ENCODE measurements at places on chromosomes 5 and 9.

GRCh38 chr9:95297316-95297715 lies 20.2 kb downstream of the FANCC start:
- H3K27ac ChIP-seq = no peak overlapping the region
- no peaks in the 10 kb centered on the region for H3K36me3 ChIP-seq
- H3K4me1 ChIP-seq = no peaks in the 10 kb centered on the region
- no peaks in the 10 kb centered on the region for H3K27me3 ChIP-seq
- no peak overlapping the region for H3K4me3 ChIP-seq
- DNase-seq = no peak

GRCh38 chr9:75891277-75891741 lies 836 bp downstream of the PCSK5 start:
- no peaks in the 10 kb centered on the region for H3K36me3 ChIP-seq
- peak overlapping the region; percentile 80 for H3K4me3 ChIP-seq
- no peak for DNase-seq

DNA sequence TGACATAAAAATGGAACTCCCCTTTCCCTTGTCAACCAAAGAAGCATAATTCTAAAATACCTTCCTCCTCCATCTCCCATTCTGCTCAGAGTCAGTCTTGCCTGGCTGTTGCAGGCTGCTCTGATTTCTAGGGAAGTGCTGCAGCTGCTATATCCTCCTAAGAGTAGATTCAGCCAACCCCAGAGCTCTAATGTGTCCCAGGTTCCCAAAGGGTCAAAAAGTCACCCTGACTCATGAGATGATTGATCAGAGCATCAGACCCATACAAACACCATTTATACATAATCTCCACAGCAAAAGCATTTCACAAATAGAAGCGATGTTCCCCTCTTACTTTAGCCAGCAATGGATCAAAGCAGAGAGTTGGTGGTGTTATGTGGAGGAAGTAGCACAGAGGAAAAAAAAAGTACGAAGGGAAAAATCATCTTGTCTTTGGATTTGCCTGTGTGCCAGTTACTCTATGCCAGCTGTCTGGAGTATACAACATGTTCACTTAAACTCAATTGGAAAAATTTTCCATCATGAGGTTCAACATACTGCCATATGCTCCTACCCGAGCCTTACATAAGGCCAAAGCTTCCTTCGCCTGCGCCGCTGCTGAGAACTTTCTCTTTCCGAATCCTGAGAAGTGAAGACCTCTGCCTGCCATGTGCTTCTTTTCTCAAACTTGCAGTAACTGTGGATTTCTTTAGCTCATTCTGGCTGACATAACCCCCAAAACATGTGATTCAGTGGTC lies 258.0 kb downstream of the TLE4 start:
- H3K4me1 ChIP-seq = no peaks in the 10 kb centered on the region
- no peak overlapping the region for H3K27ac ChIP-seq
- H3K36me3 ChIP-seq = no peaks in the 10 kb centered on the region

DNA sequence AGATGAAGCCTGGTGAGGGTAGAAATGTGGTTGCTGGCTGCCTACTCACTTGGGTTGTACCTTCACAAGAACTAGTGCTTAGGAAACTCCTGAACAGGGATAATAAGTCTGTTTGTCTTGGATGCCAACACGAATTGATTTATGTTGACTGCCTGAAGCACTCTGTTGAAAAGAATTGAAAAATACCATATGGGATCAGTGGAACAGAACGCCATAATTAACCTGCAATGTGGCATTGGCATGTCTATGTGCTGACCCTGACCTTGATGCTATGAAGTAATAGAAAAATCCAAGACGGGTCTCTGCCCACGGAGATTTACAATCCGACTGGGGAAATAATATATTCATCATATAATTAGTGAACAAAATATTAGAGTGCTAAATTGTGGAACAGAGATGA lies 10.5 kb downstream of the LIX1 start:
- H3K27me3 ChIP-seq = no peaks in the 10 kb centered on the region
- H3K4me3 ChIP-seq = no peak overlapping the region
- peaks cover 10% of the 10 kb centered on the region for H3K4me1 ChIP-seq
- no peaks in the 10 kb centered on the region for H3K36me3 ChIP-seq
- no peak for DNase-seq

- no peak for DNase-seq
- peaks cover 24% of the 10 kb centered on the region for H3K36me3 ChIP-seq
- no peaks in the 10 kb centered on the region for H3K27me3 ChIP-seq
- H3K27ac ChIP-seq = no peak overlapping the region
- H3K4me3 ChIP-seq = no peak overlapping the region
These were observed 31.2 kb downstream of the AMBP start for GRCh38 chr9:114046875-114047274.

DNA sequence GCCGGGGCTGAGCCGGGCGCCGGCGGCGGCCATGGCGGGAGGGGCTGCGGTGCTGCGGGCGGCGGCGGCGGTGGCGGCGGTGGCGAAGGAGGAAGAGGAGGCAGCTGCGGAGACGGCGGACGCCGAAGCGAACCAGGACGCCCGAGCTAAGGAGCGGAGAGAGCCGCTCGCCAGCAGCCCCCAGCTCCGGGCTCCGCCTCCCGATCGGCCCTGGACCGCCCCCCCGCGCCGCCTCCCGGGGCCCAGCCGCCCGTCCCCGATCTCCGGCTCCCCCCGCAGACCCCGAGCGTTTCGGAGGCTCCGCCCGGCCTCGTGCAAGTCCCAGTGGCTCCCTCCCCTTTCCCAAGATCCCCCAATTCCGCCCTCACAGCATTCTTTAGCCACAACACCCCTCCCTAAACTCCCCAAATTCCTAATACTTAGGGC lies at the start of gene ASTN2:
Gene ASTN2, minus strand, starts transcription at position 152 of the 426 bp plus-strand sequence. Its CDS starts 119 bp downstream, at position 33.
- H3K4me1 ChIP-seq = peaks cover 22% of the 10 kb centered on the region
- peak within 1 kb of the TSS; percentile 48 for H3K4me3 ChIP-seq
- no peak for DNase-seq
- H3K36me3 ChIP-seq = no peaks in the 10 kb centered on the region
- peak within 1 kb of the TSS; percentile 9 for H3K27ac ChIP-seq

DNA sequence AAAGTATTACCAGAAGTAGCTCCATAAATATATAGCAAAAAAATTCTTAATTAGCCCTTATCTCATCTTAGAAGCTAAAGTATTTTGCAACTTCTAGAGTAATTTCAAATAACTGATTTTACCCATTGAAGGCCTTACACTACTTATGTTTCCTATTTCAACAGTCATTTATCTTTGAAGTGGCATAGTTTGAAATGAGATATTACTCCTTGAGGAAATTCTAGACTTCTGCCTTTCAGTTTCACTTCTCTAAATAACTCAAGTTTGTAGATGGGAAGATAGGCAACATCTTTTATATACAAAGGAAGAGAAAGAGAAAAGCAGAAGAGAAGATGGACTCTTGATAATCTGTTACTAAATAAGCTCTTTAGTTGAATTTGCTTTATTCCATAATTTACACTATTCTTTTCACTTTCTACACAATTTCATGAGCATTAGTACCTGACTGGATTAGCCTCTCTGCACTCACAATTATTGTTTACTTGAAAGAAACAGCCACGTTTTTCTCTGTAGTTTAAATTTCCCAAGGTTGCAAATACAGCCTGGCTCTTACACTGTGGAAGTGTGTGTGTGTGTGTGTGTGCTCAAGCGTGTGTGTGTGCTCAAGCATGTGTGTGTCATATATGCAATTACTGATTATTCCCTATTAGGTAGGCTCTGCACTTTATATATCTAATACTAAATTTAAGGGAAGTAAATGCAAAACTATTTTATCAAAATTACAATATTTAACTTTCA lies 60.6 kb upstream of the EMB start:
- H3K4me1 ChIP-seq = no peaks in the 10 kb centered on the region
- no peak for DNase-seq
- no peaks in the 10 kb centered on the region for H3K27me3 ChIP-seq
- no peak overlapping the region for H3K4me3 ChIP-seq
- no peaks in the 10 kb centered on the region for H3K36me3 ChIP-seq
- no peak overlapping the region for H3K27ac ChIP-seq

- H3K27ac ChIP-seq = no peak overlapping the region
- no peak for DNase-seq
- no peaks in the 10 kb centered on the region for H3K27me3 ChIP-seq
- no peaks in the 10 kb centered on the region for H3K36me3 ChIP-seq
These were observed 40.3 kb upstream of the CEP72 start for GRCh38 chr5:571791-572190.

DNA sequence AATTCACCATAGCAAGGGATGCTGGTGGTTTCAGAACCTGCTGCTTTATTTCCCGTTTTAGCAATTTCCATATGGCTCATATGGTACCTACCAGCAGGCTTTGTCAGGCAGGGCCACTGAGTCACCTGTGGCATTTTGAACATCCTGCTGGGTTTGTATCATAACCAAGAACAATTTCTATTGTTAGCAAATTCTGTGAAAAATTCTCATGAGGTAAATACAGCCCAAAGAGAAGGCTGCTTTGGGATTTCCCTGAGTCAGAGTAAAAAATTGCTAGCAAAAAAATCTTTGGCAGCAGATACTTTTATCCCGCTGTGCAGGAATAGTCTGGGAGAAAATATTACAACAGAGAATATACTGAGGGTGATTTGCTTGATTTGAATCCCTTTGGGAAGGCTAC lies 52.7 kb downstream of the PRR16 start:
- H3K4me1 ChIP-seq = no peaks in the 10 kb centered on the region
- no peak overlapping the region for H3K27ac ChIP-seq
- no peak for DNase-seq
- no peak overlapping the region for H3K4me3 ChIP-seq
- no peaks in the 10 kb centered on the region for H3K27me3 ChIP-seq

DNA sequence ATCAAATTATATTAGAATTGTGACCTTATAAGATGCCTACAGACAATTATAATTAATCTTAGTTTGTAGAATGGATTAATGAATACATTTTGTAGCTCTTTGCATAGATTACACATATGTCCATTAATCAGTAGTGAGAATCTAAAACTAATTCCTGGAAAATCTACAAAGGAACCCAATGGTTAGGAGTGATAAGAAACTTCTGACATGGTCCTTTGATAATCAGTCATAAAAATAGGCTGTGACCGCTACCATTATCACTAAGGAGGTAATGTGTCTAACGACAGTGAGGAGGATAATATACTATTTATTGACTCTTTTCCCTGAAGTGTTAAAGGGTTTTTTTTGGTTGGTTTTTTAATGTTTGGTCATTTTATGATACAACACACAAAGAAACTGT lies 46.6 kb downstream of the BNC2 start:
- H3K27me3 ChIP-seq = no peaks in the 10 kb centered on the region
- no peak overlapping the region for H3K27ac ChIP-seq
- H3K36me3 ChIP-seq = no peaks in the 10 kb centered on the region
- no peaks in the 10 kb centered on the region for H3K4me1 ChIP-seq
- no peak for DNase-seq

DNA sequence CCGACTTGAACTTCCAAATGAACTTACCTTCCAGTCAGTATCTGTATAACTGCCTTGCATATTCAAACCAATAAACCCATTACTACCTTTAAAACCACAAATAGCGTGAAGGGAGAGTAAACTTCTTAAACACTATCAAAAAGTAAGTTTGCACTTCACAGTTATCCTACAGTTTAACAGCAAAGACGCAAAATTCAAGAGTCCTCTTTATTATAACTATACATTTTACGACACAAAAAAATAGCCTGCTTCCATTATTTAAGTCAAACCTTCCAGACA lies 1.8 kb downstream of the PTBP3 start:
- no peaks in the 10 kb centered on the region for H3K27me3 ChIP-seq
- H3K4me3 ChIP-seq = no peak overlapping the region
- H3K4me1 ChIP-seq = no peaks in the 10 kb centered on the region
- H3K36me3 ChIP-seq = no peaks in the 10 kb centered on the region
- no peak for DNase-seq

DNA sequence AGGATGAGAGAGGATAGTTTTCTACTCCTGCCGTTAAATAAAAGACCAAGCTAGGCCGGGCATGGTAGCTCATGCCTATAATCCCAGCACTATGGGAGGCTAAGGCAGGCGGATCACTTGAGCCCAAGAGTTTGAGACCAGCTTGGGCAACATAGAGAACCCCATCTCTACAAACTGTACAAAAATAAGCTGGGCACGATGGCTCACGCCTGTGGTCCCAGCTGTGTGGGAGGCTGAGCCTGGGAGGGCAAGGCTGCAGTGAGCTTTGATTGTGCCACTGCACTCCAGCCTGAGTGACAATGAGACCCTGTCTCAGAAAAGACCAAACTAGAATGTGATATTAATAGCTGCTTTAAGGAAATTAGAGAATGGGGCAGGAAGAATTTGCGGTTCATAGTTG lies 158.4 kb downstream of the NIPBL start:
- DNase-seq = no peak
- no peaks in the 10 kb centered on the region for H3K4me1 ChIP-seq
- H3K4me3 ChIP-seq = no peak overlapping the region
- no peaks in the 10 kb centered on the region for H3K27me3 ChIP-seq

- H3K36me3 ChIP-seq = peaks cover 14% of the 10 kb centered on the region
- no peak for DNase-seq
- H3K4me1 ChIP-seq = no peaks in the 10 kb centered on the region
- H3K27me3 ChIP-seq = no peaks in the 10 kb centered on the region
These were observed 52.0 kb downstream of the JMY start for GRCh38 chr5:79287907-79288306.

DNA sequence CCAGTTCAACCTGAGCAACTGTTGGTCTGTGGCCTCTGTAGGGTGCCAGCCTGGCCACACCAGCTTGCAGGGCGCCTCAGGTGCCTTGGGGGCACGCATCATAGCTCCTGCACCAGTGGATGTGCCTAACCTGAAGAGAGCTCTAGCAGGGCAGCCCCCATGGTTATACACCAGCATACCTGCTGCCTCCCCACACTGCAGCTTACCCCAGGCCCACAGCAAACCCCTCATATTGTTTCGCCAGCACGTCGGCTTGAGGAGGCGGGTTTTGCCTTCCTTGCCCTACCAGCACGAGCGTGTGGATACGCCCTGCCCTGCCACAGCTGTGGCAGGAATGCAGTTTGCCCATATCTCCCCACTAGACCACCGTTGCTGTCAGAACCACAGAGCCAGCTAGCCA lies 435.9 kb downstream of the SLCO4C1 start:
- no peaks in the 10 kb centered on the region for H3K36me3 ChIP-seq
- no peak overlapping the region for H3K4me3 ChIP-seq
- H3K27me3 ChIP-seq = no peaks in the 10 kb centered on the region

DNA sequence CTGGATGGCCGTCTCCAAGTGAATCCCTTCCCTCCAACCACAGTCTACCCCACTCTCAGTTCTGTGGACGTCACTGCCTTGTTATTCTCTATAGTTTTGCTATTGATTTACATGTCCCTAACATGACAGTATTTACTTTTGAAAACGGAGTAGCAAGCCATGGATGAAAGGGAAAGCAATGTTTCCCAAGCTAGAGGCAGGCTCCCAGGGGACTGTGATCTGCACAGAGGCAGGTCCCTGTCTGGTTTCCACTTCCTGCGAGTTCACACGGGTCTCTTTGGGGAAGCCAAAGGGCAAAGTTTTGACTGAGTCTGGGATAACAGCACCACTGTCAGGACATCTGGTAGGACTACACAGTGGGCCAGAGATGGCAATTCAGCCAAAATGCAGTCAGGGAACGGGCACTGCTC lies 12.7 kb downstream of the C9orf153 start:
- H3K4me1 ChIP-seq = no peaks in the 10 kb centered on the region
- no peaks in the 10 kb centered on the region for H3K36me3 ChIP-seq
- H3K27ac ChIP-seq = no peak overlapping the region
- no peak for DNase-seq

- no peaks in the 10 kb centered on the region for H3K27me3 ChIP-seq
- H3K36me3 ChIP-seq = no peaks in the 10 kb centered on the region
- H3K27ac ChIP-seq = no peak overlapping the region
- H3K4me1 ChIP-seq = no peaks in the 10 kb centered on the region
- no peak overlapping the region for H3K4me3 ChIP-seq
These were observed 613.2 kb downstream of the TLE1 start for GRCh38 chr9:81076131-81076530.

Measured in right atrium auricular region (tissue), 2 donors.